Left kidney (tissue), 8 donors: ENCODE measurements at places on chromosomes 7 and 10.

DNA sequence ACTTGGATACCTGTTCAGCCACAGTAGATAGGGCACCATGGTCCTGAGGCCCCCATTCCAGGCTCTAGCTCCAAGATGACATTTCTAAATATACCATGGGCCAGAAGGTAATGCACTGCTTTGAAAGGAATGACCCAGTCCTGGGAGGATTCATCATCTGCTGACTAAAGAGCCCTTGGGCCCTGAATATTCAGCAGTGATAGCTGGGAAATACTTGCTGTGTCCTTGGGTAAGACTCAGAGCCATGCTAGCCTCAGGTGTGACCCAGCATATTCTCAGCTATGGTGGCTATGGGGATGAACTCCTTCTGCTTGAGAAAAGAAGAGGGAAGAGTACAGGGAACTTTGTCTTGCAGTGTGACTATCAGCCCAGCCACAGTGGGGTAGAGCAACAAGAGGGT, 21.3 kb upstream of the AGR2 start:
- no peak for DNase-seq

DNA sequence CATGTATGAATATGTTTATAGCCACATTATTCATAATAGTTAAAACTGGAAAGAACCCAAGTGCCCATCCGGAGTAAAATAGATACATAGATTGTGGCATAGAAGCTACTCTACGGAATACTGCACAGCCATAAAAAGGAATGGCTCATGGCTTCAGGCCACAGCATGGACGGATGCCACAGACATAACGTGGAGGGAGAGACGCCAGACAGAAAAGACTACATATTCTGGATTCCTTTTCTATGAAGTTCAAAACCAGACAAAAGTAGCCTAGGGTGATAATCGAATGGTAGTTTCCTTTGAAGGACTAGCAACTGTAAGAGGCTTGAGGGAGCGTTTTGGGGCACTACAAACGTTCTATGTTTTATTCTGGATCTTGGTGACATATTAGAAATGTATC, 58.9 kb upstream of the FOXI2 start:
- no peak for DNase-seq

GRCh38 chr7:123557016-123557397, 611 bp downstream of the NDUFA5 start:
- DNase-seq, result no peak

DNA sequence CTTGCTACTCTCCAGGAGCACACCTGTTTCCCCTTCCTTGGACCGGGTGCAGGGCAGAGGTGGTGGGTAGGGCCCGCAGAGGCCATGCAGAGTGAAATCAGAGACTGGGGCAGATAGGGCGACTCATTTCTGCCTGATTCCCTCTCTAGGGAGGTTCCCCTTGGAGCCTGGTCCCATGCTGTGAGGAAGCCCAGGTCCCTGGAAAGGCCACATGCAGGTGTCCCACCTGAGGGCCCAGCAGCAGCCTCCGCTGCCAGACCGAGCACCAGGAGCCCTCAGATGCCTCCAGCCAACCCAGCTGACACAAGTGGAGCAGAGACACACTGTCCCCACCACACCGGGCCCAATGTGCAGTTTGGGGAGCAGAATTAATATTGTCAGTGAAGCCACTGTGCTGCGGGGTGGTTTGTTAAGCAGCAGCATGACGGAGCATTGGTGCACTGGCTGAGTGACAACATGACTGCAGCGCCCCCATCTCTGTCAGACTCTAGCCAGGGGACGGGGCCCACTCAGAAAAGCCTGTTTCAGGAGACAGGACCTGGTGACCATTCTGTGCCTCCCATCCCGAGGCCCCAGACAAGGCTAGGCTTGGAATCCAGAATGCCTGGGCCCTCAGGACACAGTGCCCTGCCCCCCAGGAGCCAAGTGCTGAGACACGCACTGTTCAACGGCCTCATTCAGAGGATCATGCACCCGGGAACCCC, 30.4 kb upstream of the RET start:
- no peak for DNase-seq

GRCh38 chr10:58715061-58715460, 202.4 kb downstream of the BICC1 start:
- no peak for DNase-seq

DNA sequence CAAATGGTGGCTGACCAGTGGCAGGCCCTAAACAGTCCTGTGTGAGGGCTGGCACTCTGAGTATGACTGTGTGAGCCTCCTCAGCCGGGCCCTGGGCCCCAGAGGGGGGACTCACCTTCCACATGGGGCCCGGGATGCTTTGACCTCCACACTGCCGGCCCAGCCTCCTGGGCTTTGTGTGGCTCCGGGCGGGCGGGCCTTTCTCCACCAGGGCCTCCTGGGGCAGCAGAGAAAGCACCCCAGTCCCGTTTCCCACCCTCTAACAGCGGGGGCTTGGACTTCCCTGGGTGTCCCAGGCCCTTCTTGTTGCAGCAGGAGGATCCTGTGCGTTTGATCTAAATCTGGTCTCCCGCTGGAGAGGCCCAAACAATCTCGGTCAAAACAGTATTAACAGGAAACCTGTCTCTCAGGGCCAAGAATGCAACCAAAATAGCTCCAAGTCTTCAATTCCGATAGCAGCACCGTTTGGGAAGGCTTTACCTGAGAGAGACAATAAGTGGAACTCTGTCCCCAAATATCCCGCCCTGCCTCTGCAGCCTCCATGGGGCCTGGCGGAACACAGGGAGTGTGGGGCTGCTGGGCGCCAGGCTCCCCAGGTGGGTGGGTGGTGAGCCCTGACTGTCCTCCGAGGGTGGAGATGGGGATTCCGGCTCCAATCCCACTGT, 104.8 kb upstream of the ZNF32 start:
- no peak for DNase-seq

DNA sequence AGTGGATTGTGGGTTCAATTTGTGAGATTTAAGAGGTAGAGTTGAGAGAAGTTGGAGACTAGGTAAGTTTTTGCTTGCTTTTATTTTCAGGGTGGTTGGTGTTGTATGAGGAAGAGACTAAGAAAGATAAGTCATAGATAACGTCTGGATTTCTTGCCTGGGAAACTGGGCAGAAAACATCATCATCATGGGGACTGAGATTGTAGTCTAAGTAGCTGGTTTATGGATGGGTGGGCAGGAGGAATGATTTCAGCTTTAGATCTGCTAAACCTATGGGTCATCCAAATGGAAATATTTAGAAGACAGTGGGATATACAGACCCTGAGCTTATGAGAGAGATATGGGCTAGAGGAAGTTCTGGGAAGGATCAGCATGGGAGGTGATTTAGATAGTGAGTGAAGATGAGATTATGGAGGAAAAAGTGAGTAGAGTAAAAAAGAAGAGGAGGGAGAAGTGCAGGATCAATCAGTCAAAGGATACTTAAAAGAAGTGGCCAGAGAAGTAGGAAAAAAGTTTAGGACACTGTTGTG, 169.8 kb downstream of the WNT2 start:
- DNase-seq, result no peak

GRCh38 chr10:5476918-5477525, 22.3 kb downstream of the CALML5 start:
- DNase-seq, result no peak

DNA sequence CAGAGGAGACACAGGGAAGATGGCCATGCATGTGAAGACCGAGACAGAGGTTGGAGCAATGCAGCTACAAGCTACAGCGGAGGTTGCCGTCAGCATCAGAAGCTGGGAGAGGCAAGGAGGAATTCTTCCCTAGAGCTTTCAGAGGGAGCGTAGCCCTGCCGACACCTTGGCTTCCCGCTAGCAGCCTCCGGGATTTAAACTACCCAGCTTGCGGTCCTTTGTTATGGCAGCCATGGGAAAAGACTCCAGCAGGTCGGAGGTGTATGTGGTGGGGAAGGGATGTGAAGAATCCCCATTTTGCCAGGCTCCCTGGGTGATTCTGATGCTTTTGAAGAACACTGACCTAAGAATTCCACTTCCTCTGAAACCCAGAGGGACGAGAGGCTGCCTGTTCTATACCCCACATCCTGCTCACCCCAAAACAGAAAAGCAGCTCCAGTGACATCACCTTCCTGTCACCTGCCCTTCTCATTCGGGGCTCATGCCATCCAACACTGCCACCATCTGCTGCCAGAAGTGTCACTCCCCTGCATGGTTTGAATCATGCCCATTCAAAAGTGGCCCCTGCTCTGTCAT, 3.3 kb upstream of the SEPHS1 start:
- no peak for DNase-seq
